ENCODE measurements at places on chromosomes 2 and 18.

- DNase-seq: no peak
These were observed 163.1 kb upstream of the WDSUB1 start for GRCh38 chr2:159449504-159450124.

GRCh38 chr2:224069172-224069571 is 30.1 kb upstream of the SERPINE2 start:
- no peak for DNase-seq

GRCh38 chr18:29378651-29379136 is 1201.8 kb upstream of the CDH2 start:
- no peak for DNase-seq

GRCh38 chr18:8139891-8140406 is 469.3 kb upstream of the RAB12 start:
- no peak for DNase-seq

DNA sequence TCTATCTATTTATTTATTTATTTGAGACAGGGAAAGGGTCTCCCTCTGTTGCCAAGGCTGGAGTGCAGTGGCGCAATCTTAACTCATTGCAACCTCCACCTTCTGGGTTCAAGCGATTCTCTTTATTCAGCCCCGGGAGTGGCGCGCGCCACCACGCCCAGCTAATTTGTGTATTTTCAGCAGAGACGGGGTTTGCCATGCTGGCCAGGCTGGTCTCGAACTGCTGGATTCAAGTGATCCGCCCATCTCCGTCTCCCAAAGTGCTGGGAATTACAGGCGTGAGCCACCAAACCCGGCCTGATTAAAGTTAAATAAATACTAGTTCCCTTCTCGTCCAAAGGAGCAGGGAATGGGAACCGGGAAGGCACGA is 4.2 kb upstream of the CTDSP1 start:
- DNase-seq: no peak

DNA sequence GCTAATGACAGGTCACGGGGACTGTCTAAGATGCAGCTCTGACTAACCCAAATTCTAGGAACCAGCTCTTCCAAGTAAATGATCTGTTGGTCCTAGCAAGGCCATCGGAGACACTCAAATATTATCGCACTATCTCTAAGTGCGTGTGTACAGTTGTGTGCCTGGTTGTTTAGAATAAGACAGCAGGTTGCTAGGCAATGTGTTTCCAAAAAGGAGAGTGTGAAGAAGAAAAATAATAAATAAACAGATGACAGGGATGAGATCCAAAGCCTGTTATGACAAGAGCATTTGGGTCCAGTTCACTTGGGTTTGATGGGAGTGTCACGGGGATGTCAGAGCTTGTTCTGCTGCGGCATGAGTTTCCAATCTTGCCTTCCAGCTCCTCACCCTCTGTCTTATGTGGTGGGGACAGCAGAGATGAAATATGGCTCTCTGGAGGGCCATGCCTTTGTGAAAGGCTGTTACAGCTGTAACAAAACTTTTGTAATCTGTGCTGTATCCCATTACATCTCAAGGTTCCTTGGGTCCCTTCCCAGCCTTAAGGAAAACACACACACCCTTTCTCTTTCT is 127.5 kb upstream of the TNP1 start:
- no peak for DNase-seq

GRCh38 chr2:186968277-186968676 is 119.3 kb upstream of the ZSWIM2 start:
- no peak for DNase-seq

- no peak for DNase-seq
These were observed 191.6 kb upstream of the ID2 start for GRCh38 chr2:8490166-8490721.

DNA sequence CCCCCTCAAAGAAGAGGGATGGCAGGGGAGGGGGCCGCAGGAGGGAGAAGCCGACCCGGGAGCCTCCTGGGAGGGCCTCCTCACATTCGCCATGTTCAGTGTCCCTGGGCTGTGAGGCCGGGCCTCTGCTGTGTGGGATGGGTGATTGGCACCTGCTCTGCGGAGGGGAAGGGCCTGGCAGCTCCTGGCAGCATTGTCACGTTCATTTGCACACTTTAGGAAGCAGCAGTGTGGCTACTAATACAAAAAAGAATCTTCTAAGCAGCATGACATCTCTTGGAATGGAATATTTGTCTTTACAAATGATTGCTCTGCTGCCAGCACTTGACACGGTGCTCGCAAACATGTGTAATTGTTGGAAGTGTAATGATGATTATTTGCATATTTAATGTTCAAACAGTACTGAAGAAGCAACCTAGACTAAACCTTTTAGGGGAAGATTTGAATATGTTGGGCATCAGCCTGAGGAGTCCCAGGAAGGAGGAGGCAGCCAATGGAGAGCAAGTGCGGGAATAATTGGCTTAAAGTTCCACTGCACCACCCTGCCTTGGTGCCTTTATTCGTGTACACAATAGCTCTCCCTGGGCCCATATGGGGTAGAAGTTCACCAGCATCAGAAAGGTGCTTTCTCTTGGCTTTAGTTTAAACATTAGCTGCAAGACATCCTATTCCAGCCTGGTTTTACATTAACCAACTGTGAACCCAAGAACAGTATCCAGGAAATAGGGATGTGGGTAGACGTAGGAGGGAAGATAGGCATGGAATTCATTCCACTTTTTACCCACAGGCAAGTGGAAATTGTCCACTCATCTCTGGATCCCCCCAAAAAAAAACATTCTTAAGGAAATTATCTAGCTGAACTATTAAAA is 404.9 kb downstream of the TMEM182 start:
- no peak for DNase-seq

- no peak for DNase-seq
These were observed 858.9 kb downstream of the GALR1 start for GRCh38 chr18:78108554-78108953.

DNA sequence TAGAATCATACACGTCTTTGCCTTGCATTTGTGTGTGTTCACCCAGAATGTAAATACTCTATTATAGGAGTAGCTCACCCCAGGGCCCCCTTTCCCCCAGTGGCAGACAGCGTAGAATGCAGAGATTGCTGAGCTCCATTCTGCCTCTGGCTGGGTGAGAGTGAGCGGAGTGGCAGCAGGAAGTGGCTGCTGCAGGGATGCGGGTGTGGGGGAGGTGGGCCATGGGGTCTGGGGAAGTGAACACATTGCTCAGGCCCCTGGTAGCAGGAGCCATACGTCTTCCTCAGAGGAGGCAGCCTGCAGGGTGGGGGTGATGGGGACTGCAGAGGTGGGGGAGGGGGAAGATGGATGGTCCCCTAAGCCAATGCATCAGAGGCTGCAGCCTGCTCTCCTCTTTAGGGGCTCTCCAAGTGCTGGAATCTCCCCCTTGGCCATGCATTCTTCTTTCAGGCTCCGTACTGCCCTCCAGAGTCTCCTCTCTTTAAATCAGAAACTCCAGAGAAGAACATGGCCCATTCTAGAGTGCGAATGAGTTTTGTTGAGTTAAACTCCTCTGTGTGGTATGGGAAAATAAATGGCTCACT is 72.2 kb downstream of the CELF4 start:
- DNase-seq: no peak

DNA sequence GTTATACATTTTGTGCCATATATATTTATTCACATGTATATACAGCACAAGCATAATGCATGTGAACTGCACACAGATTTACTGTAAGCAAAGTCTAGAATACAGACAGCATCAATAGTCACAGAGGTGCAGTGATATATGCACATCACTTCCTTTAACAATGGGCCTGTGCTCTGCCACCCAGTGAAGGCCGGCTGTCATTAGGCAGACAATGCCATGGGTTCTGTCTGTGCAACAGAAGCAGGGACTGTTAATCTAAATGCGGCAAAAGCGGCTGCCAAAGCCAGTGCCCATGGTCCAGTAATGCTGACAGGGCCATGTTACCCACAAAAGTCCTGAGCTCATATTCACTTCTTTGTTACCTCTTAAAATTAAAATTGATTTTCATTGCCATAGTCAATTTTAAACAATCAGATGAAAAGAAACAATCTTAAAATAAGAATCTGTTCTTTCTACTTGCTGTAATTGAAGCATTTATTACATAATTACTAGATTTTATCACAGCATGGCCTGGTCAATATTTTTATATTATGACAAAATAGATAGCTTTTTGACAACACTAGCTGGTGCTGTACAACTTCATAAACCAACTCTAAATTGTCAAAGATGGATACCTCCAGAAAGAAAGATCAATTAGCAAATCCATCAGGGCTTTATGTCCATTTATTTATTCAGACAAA is 232.0 kb downstream of the STK39 start:
- no peak for DNase-seq

GRCh38 chr2:205358351-205358815 is 323.9 kb upstream of the NRP2 start:
- DNase-seq: no peak

DNA sequence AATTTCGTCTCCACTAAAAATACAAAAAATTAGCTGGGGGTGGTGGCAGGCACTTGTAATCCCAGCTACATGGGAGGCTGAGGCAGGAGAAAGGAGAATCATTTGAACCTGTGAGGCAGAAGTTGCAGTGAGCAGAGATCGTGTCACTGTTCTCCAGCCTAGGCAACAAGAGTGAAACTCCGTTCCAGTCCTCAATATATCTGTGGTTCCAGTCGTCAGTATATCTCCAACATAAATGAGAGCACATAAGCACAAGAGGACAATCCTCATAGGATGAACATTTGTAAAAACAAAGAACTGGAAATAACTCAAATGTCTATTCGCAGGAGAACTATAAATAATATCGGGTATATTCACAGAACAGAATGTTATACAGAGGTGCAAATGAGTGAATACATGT is 13.1 kb upstream of the PLEK start:
- no peak for DNase-seq

- no peak for DNase-seq
These were observed 68.2 kb downstream of the HS1BP3 start for GRCh38 chr2:20582600-20583221.

DNA sequence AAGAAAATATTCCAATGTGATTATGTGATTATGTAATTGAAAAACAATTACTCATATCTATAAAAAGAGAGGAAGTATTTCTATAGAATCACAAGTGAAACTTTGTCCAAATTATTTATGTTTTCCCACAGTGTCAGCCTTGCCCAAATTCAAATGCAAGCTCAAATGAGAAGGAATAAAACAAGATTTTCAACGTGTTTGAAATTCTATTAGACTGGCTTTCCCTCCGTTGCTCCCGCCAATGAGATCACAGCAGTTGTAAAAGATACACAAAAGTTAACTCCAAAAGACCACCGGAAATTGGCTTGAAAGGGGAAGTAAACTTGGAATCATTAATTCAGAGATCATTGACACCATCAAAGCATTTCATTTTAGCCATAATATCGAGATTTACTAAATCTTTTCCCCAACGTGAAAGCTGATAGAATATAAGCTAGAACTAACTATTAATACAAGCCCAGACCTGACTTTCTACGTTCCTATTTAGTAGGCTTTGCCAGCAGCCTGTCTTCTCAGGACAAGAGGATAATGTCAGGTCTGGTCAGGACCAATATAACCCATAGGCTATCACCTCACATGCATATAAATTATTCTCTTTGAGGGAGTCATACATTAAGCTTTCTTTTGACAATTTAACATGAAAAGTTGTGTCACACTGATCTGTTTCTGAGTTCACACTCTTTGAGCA is 222.6 kb upstream of the CHAC2 start:
- DNase-seq: no peak

DNA sequence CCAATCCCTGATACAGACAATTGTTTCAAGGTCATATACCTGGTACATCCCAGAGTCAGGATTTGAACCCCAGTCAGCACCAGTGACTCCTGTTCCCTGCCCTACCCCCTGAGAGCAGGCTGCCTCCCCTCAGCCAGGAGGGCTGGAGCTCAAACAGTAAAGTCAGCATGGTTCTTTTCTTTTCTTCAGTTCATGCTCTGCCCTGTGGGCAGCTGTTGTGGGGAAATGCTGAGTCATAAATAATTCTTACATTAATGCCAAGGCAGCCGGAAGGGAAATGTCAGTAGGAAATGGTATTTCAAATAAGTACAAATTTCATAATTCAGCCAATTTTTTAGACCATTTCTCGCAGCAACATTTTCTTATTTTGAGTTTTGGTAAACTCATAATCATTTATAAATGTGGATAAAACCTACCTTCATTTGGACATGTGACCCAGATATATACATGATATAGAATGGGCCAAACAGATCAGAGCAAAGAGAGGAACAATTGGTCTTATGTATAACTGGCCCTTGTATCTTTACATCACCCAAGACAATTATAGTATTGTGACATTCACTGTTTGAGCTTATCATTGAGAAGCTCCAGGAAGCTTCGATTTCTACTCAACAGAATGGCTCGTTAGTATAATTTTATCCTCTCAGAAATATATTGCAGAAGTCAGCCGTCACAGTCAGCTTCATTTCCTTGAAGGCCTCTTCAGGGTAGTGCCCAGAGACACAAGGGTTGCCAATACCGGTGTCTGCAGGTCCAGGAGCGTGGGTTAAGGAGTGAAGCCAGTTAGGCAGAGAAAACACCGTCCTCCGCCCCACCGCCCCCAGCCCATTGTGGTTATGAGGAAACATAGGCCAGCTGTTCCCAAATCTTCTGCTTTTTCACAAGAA is 28.0 kb upstream of the SCYGR1 start:
- peak; percentile 33 for DNase-seq

DNA sequence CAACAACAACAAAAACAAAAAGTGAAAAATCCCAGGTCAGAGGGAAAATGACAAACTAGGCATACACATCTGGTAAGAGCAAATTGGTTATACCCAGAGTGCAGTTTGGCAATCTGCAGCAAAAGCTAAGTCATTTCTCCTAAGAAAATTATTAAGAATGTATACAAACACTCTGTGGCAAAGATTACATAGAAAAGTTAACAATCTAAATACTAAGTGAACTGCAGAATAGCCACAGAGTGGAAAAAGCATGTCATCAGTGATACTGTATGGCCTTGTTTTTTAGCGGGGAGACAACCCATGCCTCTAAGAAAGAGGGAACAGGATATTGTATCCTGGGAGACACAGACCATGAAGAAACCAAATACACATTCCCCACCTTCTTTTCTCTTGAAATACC is 136.0 kb upstream of the ITGB6 start:
- no peak for DNase-seq

- no peak for DNase-seq
These were observed 95.4 kb downstream of the HNMT start for GRCh38 chr2:138059487-138060300.

Data from stimulated activated CD4-positive, alpha-beta T cell treated with anti-CD3 and anti-CD28 coated beads, Interleukin-4, amount 100 ng/mL, for 4 hours (primary cell).